ENCODE measurements at places on chromosomes 4 and X. TPM values are rescaled to one million over a fixed set of nuclear protein-coding genes. Genes with fewer than 3 reads are reported as not detected.

GRCh38 chrX:29066516-29066915 lies 479.3 kb downstream of the IL1RAPL1 start:
- DNase-seq, result no peak

DNA sequence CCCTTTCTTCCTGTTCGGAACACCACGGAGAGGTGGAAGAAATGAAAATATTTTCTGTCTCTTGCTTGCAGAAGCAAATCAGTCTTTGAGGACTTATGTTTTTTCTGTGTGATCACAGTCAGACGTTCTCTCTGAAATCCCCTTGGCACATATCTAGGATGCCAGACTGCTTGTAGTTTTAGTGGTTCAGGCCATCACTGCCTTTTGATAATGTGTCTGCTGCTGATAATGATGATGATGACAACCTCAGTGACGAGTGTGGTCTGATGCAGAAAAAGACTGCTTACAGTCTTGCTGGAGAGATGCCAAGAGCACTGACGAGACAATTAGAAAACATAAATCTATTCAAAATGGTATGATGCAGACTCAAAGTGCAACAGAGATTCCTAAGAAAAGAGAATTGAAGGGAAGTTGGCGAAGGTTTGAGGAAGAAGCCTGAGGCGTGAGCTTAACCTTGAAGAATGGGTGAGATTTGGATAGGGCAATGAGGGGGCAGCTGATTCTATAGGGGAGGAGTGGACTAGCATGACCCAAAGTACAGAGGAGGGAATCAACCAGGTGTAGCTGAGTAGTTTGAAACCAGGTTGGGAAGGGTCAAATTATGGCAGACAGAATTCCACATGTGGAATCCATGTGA lies 7.9 kb downstream of the RAB33A start:
- DNase-seq, result no peak

DNA sequence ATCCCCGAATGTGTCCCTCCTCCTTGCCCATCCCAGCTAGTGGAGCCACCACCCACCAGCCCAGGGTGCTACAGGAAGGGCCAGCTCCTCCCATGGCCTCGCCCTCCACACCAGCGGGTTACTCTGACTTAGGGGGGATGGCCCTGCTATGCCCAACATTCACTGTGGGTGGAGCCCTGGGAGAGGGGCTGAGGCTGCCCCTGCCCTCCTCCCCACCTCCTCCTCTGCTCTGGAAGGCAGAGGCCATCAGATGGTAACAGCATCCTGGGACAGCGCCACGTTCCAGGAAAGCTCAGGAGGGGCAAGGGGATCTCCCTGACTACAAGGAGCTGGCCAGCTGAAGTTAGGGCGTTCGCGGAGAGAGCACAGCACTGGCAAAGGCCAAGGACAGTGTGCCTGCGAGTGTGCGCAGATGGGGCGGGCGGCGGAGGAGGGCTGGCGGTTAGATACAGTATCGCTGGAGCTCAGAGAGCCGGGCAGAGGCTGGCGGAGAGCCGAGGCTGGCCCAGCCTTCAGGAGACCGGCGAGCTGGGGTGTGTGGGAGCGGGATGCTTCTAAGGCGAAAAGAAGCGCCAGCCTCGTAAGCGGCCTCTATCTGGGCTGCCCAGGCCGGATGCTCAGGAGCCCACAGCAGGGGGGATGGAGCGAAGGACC lies 1.5 kb downstream of the JAKMIP1 start:
- DNase-seq, result no peak

- DNase-seq, result no peak
These were observed 7.3 kb upstream of the TMEM185A start for GRCh38 chrX:149638860-149639259.

GRCh38 chr4:142211444-142211843 lies 575.1 kb downstream of the IL15 start:
- DNase-seq, result no peak

DNA sequence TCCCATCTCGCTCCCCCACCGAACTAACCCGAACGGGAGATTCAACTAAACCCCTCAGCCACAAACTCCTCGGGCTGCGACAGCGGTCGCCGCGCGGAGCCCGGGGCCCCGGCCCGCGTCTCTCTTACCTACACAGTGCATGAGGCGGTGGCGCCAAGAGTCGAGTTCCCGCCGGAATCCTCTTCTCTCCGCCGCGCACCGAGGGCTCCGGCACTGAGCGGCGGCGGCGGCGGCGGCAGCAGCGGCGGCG lies 160 bp downstream of the LCORL start:
- DNase-seq, result no peak

DNA sequence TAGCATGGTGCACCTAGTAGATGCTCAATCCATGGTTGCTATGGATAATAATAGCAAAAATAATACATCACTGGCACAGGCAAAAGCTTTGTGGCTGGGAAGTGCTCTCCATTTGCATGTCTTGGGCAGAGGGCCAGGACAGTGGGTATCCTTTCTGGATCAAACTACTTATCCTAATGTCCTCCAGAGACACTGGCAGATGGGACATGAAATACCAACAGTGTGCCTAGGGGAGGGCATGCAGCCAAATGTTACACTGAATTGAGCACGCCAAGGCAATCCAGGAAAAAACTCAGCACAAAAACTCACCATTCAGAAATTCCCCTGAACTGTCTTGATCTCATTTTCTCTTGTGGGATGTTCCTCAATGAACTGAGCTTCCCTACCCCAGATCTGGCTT lies 98.6 kb upstream of the SCML1 start:
- DNase-seq, result no peak

- DNase-seq, result no peak
These were observed 66.9 kb upstream of the MMAA start for GRCh38 chr4:145552181-145552822.

DNA sequence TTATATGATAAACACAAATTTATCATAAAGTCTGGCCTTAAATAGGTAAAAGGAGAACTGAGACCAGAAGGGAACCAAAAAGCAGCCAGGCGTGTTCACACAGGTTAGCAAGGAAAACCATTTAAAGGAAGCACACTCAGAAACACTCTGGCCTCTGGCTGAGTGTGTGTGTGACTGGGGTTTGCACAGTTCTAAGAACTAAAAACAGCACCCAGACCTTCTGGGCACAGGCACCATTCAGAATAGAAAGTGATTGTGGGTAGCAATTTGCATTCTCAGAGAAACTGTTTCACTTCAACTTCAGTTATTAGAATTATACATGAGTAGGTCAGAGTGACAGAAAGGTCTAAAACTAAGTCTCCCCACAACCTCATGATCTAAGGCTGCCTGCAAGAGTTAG lies 10.0 kb downstream of the GPR82 start:
- DNase-seq, result no peak

DNA sequence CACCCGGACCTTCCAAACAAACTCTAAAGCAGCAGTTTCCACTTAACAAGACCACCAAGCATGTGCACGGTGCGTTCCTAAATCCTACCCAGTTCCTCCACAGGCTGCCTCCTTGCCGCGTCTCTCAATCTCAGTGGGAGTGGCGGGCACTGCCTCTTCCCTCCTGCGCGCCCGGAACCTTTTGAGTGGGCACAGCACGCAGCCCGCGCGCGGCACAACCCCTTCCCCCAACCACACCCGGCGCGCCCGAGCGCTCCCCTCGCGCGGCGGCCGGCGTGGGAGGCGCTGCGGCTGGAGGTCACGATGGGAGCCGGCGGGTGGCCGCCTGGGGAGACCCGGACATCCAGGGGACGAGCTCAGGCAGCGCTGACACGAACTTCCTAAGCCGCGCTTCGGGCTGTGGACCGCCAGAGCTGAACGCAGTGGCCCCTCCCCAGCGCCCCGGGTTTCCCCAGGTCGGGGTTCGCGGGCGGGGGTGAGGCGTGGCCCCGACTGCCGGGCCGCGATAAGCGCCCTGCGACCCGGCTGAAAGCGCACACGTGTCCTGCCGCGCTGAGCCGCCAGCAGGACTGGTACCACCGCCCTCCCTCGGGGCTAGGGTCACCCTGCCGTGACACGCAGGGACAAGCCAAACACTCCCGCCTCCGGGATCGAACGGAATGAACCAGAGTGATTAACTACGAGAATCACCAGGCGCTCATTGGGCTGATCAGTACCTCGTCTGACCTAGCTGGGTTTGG lies at the start of gene ABCG2:
Gene ABCG2 (minus strand): TSS at position 151 of the 740 bp plus-strand sequence. CDS start 18,644 bp downstream, outside the sequence.
- peak; percentile 33 for DNase-seq

The SSX4B gene
- not detected for total RNA-seq

The POU4F2 gene
- not detected for total RNA-seq

The DMRTC1 gene
- total RNA-seq, result not detected

The ATP1B4 gene
- total RNA-seq, result not detected

The HTN1 gene
- not detected for total RNA-seq
